Central memory CD4-positive, alpha-beta T cell (primary cell): ENCODE measurements at places on chromosomes 1 and 21.

DNA sequence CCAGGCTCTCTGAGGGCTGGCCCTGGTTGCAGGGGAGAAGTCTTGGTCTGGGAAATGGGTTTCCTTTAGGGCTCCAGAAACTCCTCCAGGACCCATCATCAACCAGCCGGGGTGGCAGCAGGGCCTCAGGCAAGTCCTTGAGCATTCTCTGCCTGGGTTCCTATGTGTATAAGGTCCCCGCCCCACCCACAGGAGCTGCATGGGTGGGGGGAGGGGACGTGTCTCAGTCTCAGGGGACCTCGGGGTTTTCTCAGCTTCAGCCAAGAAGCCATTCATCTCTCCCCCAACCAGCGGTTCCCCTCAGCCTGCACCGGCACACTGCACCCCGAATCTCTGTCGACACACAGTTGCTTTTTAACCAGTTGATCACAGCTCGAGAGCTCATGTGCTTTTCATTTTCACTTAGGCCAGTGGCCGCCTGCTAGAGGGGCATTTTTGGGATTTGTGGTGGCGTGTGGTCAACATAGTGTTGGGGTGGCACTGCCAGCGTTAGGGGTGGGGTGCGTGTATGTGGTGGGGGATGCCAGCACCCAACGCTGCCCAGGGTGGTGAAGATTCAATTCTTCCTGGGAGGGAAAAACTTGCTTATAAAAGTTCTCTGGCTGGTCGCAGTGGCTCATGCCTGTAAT, 6.5 kb downstream of the RUNX3 start:
- DNase-seq = no peak

GRCh38 chr1:216688127-216688657, 35.0 kb downstream of the ESRRG start:
- no peak for DNase-seq

GRCh38 chr1:116711263-116711840, 42.9 kb upstream of the CD2 start:
- no peak for DNase-seq

DNA sequence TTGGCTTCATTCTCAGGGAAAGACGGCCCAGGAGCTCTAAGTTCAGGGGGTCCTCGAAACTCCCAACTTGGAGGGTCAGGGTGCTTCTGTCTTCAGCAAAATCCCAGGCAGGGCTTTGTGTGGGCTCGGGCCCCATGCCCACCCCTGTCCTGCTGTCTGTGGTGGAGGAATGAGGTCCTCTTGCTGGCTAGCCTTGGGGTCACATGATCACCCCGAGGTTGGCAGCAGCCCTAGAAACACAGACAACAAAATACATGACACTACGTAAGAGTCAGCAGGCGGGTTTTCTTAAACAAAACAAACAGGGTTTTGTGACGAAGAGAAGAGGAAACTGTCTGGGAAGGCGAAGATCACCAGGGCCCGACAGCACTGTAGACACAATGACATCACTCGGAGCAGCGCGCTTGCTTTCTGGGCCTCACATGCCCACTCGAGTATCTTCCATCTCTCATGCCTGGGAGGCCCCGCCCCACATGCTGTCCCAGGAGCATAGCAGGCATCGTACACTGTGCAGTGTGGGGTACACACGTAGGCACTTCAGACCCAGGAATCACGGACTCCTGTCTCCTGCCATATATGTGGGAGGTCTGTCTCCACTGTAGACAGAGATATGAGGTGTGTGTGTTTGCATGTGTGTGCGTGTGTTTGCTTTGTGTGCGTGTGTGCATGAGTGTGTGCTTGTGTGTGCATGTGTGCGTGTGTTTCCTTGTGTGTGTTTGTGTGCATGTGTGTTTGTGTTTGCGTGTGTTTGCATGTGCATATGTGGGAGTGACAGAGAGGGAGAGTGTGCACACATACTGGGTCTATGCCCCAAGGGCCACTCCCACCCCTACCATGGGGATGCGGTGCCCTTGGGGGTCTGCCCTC, 94.7 kb downstream of the SIK1 start:
- no peak for DNase-seq

DNA sequence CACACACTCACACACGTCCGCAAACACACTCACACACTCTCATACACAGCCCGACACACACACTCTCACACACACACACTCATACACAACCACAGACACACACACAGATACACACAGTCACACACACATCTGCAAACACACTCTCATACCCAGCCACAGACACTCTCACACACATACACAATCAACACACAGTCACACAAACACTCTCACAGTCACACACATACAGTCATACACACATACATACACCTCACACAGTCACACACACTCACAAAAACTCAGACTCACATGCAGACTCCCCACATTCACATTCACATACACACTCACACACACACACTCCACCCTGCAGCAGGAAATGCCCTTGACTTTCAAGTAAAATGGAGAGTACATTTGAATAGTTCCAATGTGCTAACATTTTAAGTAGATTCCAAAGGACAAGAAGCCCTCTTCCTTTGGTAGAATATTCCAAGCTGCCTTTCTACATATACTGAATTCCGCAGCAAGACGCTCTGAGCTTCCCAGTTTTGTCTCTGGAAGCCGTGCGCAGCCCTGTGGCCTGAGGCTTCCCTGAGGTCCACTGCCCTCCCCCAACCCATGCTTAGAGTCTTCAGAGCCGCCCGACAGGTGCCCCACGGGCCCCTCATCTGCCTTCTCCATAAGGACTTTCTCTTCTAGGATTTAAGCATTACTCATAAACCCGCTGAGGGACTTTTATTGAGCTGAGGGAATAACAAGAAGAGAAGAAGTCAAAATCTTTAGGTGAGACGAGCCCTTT, 9.7 kb downstream of the BATF3 start:
- no peak for DNase-seq

GRCh38 chr1:24015221-24016210, 35.4 kb upstream of the SRSF10 start:
- no peak for DNase-seq

- DNase-seq = no peak
These were observed 3.6 kb upstream of the SCAF4 start for GRCh38 chr21:31735511-31735992.
